COLO829 (cell line): ENCODE measurements at places on chromosomes 16 and 17.
A peak's percentile ranks its signal among the peaks of the same experiment; 100 is the strongest.

DNA sequence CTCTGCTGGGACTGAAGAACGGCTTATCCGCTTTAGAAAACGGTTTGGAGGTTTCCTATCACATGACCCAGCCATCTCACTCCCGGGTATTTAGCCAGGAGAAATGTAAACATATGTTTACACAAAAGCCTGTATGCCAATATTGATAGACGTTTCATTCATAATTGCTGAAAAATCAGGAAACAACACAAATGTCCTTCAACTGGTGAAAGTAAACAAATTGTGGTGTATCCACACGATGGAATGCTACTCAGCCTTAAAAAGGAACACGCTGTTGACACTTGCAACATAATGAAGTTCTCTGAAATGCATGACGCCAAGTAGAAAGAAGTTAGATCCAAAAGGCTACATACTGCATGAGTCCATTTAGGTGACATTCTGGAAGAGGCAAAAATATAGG lies 157.6 kb downstream of the SLC39A11 start:
- no peak for DNase-seq

DNA sequence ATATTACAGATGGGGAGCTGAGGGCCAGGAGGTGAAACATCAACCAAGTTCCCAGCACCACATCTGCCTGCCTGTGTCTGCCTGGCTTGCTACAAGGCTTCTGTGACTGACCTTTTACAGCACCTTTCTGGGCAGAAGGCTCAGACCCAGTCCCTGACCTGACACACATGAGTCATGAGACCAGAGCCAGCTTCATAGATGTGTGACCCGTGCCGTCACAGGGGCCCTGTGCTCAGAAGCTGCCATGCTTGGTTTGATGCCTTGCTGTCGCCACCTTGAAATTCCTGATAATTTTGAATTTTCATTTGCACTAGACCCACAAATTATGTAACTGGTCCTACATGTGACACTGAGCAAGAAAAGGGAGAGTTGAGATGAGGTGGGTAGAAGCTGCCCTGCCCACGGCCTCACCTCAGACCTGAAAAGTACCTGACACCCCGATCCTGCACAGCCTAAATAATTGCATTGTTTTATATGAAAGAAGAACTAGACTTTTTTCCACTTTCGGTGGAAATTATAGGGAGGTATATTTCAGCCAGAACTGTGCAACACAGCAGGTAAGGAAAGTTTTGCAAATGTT lies 13.3 kb upstream of the PECAM1 start:
- DNase-seq: no peak

DNA sequence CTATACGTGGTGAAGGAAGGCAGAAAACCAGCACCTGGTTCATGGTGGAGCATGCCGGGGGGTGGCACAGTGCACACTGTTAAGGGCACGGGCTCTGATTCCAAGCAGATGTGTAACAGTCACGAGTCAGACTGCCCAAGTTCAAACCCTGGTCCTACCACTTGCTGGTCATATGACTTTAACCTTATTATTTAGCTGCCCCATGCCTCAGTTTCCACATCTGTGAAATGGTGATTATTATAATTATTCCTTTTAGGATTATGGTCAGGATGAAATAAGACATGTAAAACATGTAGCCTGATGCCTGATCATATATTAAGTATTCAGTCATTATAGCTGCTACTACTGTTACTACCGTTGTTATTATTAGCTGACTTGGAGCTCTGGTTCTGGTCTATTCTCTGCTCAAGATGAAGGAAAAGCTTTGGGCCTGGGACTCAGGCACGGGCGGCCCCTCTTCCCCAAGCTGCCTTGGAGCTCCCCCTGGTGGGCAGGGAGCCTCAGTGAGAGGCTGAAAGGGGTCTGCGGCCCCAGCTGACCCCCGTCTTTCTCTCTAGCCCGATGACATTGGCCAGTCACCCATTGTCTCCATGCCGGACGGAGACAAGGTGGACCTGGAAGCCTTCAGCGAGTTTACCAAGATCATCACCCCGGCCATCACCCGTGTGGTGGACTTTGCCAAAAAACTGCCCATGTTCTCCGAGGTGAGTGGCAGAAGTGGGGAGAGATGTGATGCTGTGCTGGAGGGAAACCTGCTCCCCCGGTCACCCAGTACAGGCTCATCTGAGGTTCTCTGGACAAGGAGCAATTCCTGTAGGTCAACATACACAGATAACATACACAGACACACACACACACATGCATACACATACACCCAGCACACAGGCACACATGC lies 14.0 kb downstream of the NR1D1 start:
- peak; percentile 54 for DNase-seq

DNA sequence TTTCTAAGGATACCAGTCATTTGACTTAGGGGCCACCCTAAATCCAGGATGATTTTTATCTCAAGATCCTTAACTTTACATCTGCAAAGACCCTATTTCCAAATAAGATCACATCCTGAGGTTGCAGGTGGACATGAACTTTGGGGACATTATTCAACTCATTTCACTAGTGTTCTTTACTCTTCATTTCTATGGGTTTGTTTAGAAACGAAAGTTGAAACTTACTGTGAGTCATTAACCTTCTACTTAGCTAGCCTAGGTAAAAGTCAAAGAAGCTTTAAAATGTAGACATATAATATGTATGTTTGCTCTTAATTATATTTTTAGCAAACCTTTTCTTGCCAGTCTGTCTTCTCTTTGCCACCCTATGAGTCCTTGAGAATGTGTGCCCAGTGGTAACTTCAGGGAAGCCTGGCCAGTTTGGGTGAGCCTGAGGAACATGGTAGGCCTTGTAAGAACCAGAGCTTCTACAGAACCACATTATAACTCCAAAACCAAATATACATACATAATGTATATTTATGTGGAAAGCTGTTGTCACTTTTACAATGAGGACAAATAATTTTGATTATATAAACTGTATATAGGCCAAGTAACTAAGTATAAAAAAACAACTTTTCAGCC lies 38.4 kb downstream of the BPTF start:
- DNase-seq: no peak

- DNase-seq: no peak
Observed at GRCh38 chr17:7380321-7380720, 568 bp upstream of the TNK1 start.

DNA sequence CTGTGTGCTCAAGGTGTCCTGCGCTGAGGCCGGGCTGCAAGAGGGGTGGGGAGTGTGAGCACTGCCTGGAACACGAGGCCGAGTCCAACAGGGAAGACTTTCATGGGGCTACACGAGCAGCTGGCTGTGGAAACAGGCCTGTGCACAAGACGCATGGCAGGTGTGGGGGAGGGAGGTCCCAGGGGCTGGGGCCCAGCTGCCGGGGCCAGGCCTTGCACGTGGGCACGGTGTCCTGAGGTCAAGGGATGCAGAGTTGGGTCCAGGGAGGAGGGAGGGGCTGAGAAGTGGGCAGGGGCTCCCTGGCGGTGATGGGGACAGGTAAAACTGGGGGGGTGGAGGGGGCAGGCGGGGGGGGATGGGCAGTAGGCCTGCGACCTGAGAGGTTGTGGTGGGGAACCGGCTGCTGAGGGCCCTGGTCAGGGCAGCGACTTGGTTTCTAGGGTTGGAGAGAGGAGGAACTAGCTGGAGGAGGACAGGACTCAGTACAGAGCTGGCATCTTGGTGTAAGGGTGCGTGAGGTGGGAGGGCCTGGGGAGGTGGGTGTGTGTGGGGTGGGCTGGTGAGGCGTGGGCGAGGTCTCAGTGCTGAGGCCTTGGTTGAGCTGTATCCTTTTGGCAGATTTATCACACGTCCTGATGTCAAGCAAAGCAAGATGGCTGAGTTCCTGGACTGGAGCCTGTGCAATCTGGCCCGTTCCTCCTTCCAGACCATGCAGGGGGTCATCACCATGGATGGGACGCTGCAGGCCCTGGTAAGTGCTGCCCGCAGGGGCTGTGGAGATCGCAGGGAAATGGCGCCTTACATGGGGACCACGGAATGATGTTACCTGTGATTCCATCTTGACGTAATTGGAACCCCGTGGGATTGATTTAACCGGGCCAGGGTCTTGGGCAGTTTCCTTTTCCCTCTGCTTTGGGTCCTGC lies 29.4 kb downstream of the TBCD start:
- no peak for DNase-seq

- DNase-seq: no peak
Observed at GRCh38 chr17:1644493-1645206, 882 bp downstream of the SCARF1 start.

GRCh38 chr16:86319585-86320236 lies 190.6 kb upstream of the FOXF1 start:
- no peak for DNase-seq

GRCh38 chr17:57514614-57515013 lies 230.5 kb downstream of the CCDC182 start:
- no peak for DNase-seq

GRCh38 chr17:75365009-75365930 lies 40.2 kb downstream of the GRB2 start:
- DNase-seq: no peak

GRCh38 chr17:74408262-74408661 lies 23.6 kb upstream of the GPRC5C start:
- no peak for DNase-seq

DNA sequence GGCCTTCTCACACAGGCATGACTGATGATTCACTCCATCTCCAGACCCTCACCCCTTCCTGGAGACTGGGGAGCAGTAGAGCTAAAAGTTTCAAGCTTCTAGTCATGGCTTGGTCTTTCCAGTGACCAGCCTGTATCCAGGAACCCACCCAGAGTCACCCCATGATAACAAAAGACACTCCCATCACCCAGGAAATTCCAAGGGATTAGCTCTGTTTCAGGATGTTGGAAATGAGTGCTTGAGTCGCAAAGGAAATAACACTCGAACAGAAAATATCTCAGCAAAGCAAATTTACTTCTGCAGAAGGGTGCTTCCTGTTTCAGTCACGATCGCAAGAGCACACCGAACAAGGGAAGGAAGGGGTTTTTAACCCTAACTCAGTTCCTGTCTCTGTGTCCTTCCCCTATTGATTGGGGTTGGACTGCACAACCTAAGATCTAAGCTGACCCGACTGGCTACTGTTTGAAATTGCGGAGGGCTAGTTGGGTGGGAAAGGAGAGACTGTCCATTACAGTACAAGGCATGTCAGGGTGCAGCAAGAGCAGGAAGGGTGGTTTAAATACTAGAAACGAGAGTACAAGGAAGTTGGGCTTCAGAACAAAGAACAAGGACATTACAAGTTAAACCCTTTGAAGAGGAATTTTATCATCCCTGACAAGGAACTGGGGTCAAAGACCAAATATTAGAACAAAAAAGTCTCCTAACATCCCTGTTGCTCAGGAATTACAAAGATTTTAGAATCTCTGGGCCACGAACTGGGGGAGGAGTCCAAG lies 224.4 kb upstream of the CACNG5 start:
- no peak for DNase-seq

DNA sequence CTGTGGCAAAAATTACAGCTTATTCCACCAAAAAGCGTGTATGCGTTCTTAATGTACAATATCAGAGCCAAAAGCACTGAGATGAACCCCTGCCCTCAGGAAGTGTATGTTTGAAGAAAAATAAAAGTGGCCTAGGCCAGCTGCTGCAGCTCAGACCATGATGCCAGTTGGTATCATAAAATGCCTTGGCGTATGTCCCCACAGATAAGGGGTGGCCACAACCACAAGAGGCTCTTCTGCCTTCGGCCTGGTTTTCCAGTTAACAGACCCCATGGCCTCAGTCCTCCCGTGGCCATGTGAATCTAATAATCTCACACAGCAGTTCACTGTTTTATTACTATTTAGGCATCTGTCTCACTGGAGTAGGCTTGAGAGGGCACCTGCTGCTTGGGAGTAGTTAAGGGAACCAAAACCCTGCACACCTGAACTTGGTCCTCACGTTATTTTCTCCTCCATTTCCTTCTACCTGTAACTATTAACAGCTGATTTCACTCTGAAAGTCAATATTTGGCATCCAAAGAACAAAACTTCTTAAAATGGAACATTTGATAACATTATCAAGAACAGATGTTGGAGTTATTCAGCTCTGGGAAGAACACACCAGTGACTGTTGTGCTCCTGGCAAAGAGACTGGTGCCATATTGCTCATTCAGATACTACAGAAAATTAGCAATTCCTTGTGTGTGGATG lies 34.8 kb upstream of the ERN1 start:
- no peak for DNase-seq
